Endodermal cell (in vitro differentiated cells): ENCODE measurements at places on chromosomes 12 and 14.

- DNase-seq, result no peak
Measured at GRCh38 chr12:94848966-94849365, 154.5 kb downstream of the NDUFA12 start.

- peak; percentile 61 for DNase-seq
Measured at GRCh38 chr14:55851301-55851700, 266.9 kb upstream of the PELI2 start.

DNA sequence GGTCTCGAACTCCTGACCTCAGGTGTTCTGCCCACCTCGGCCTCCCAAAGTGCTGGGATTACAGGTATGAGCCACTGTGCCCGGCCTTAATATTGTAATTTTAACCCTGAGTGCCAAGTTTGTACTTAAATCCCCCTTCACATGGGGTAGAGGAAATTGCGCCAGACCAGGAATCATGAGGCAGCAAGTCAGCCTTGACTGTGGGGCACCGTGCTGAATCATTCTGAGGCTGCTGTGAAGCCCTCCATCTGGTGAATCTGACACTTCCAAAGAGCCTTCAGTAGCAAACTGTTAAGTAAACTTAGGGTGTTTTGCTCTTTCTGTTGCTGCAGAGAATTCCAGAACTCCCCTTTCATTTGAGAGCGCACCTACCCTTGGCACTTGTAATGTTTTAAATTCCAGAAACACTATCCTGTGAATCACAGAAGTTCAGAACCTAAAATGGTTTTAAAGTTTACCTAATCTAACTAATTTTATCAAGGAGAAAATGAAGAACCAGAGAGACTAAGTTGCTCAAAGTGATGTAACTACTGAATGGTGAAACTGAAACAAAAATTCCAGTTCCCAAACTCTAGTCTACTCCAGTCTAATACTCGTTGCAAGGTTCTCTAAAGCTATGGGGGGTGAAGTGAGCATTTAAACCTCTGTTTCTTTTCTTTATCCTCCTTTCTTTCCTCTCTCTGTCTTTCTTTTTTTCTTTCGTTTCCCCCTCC lies 7.5 kb downstream of the HEBP1 start:
- no peak for DNase-seq

DNA sequence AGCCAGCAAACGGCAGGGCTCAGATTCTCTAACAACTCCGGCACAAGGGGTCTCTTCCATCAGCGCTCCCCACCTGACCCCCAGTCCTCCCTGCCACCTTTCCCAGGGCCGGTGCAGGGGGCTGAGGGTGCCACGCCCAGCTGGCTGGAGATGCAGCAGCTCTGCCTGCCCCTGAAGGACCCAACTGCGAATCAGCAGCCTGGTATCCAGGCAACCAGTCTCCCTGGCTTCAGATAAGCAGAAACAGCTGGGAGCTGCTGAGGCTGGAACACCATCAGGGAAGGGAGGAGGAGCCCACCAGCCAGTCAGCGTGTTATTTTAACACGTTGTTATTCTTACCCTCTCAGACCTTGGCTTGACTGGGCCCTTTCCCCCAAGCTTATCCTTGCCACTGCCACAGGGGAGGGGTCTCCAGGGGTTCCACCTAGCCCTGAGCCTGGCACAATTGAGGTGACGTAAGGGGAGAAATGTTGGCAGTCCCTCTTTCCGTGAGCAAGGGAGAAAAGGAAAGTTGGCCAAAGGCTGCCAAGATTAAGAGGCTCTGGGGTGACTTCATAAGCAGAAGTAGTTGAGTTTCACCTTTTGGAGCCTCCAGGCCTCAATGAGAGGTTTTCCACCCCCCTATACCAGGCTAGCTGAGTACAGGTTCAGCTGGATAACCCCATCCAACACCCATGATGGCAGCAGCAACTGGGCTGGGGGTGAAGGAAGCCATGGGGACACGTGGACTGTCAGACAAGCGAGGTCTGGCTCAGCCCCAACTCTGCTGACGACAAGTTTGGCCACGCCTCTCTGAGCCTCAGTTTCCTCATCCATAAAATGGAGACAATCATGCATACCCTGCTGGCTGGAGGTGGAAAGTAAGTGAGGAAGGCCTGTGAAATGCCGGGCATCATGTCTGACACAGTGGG lies 91.1 kb downstream of the IRF2BPL start:
- DNase-seq, result peak; percentile 83
